ENCODE measurements at places on chromosomes 13 and 19.

GRCh38 chr13:33286128-33286527 lies 573 bp upstream of the STARD13 start:
- DNase-seq: no peak

DNA sequence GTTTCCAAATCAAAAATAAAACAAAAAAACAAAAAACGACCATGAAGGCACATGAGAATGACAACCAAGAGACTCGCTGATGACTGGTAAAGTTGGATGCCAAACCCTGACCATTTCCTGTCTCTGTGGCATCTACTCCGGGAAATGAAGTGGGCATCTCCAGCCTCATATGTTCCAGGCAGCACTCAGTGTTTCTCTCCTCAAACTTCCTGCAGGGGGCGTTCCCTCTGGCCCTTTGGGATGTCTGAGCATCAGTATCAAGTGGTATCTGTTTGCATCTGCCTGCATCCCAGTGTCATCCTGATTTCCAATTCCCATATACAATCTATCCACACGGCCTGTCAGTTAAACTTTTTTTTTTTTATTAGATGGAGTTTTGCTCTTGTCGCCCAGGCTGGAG lies 9.8 kb upstream of the SIGLEC12 start:
- no peak for DNase-seq

DNA sequence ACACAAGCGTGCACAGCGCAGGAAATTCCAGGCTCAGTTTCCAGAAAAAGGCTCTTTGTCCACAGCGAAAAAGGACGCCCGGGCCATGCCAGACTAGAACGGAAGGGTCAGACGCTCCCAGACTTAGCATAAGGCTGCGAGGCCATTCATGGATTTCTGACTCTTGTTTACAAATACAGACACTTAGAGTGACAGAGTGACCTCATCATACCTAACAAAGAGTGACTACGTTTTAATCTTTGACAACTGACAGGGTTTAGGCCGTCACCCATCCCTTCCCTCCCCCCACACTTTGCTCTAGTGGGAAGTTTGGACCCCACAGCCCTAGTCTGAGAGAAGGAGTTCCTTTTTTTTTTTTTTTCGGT lies 418 bp upstream of the ZNF709 start:
- DNase-seq: no peak

DNA sequence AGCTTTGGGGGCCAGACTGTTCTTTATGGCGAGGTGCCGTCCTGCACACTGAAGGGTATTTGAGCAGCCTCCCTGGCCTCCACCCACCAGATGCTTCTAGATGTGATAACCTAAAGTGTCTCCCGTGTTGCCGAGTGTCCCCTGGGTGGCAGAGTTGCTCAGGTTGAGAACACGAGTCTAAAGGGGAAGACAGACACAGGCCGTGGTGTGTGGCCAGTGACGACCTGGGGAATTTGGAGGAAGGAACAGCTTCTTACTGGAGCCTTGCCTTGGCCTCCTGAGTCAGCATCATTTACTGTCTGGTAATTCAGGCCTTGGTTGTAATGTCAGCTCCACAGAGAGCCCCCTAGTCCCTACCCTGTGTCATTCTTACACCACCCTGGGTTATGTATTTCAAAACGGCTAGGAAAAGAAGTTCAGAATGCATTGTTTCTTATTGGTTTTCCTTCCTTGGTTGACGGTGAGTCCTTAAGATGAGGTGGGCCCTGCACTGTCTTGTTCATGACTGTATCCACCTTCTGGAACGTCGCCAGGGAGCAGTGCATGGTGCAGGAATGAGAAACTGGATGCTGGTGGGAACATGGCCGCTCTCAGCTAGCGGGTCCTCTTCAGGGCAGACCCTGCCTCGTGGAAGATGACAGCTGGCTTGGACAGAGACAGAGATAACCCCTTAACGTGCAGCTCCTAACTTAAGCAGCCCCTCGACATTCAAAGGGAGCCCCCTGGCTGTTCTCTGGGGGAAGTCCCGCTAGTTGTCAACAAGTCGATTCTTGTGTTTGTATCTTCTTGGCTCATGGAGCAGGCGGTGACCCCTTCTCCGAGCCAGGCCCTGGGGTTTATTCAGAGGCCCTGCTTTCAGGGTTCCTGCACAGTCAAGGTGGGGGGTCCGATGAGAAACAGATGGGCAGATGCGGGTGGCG lies 7.2 kb downstream of the SIN3B start:
- DNase-seq: no peak

DNA sequence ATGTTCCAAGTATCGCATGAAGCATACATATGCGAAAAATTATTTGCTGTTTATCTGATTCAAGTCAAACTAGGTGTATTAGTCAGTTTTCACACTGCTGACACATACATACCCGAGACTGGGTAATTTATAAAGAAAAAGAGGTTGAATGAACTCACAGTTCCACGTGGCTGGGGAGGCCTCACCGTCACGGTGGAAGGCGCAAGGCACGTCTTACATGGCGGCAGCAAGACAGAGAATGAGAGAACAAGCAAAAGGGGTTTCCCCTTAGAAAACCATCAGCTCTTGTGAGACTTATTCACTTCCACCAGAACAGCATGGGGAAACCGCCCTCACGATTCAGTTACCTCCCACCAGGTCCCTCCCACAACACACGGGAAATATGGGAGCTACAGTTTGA lies 13.0 kb upstream of the PROZ start:
- no peak for DNase-seq

GRCh38 chr13:111920932-111921705 lies 145.8 kb upstream of the SOX1 start:
- no peak for DNase-seq

DNA sequence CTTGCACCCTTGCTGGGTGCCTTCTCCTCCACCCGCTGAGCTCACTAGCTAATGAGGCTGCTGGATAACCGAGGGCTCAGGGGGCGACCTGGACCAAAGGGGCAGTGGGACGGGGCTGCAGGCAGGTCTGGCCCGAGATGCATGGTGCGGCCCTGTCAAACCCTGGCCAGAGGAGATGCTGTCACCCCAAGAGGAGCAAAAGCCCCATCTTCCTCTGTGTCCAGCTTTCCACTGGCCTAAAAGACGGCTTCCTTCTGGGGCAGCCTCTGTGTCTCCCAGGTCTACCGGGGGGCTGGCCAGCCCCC lies 261.8 kb downstream of the TBC1D4 start:
- DNase-seq: no peak

DNA sequence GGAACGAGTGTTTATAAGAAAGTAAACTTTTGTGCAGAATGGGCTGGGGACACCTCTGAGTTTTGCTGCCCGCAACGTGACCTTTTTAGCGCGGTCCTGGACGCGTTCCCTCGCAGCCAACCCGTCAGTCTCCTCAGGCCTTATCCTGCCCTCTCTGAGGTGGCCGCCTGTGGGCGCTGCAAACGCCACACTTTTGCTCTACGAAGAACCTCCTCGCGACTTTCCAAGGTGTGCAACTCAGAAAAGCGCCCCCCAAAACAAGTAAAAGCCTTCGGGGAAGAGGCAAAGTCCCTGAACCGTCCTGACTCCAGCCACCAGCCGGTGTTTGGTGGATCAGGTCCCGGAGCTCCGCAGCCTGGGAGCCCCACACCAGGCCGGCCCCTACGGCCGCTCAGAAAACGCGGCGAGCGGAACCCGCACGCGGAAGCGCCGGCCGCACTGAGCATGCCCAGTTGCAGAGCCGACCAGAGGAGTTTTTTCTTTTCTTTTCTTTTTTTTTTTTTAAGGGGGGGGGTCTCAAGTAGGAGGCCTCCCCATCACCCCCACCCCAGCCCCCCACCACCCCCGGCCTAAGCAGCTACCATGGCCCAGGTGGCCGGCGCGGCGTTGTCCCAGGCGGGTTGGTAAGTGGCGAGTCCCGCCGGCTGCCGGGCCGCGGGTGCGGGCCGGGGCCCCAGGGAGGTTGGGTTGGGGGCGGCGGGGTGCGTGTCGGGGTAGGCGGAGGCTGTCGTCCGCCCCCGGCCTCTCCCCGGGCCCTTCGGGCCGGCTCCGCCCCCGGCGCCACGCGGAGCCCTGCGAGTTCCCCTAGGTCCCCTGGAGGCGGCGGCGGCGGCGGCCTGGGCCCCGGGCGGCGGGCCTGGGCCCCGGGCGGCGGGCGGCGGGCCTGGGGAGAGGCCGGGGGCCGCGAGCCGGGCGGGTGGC lies at the start of gene TDRD3:
Gene TDRD3 (plus strand): TSS at position 438 of the 921 bp plus-strand sequence. CDS start 145 bp downstream, at position 583.
- peak; percentile 90 for DNase-seq

- no peak for DNase-seq
Measured at GRCh38 chr13:95948656-95949055, 104.5 kb downstream of the UGGT2 start.

GRCh38 chr19:29867984-29868383 lies 56.2 kb downstream of the CCNE1 start:
- no peak for DNase-seq

GRCh38 chr13:30895773-30896172 lies 10.3 kb upstream of the MEDAG start:
- peak; percentile 84 for DNase-seq
